Iris pigment epithelial cell (primary cell): ENCODE measurements at places on chromosomes 2 and 18.

GRCh38 chr2:237296756-237297155, 117.2 kb downstream of the COL6A3 start:
- no peak for DNase-seq

- peak; percentile 72 for DNase-seq
Measured at GRCh38 chr2:179461420-179461819, 196.8 kb upstream of the SESTD1 start.

DNA sequence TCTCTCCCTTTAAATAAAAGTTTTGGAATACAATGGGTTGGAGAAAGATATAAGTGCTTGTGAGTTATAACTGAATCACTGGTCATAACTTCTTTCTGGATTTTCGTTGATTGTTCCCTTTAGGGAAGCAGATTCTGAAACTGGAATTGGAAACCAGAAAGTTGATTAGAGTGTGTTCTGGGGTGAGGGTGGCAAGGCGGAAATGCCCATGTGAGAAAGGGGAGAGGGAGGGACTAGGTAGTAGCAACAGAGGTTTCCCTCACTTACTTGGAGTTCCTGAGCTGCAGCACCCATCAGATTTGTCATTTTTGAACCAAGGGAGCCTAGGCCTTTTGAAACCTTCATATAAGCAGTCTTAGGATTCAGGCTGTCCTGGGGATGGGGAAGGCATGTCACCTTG, 453.4 kb downstream of the KCNJ3 start:
- DNase-seq, result no peak

GRCh38 chr2:226869371-226869770, 33.5 kb downstream of the RHBDD1 start:
- peak; percentile 27 for DNase-seq

GRCh38 chr2:5561006-5561405, 131.2 kb upstream of the SOX11 start:
- DNase-seq, result peak; percentile 73

GRCh38 chr2:232476791-232477190, 10.8 kb downstream of the ECEL1 start:
- no peak for DNase-seq

DNA sequence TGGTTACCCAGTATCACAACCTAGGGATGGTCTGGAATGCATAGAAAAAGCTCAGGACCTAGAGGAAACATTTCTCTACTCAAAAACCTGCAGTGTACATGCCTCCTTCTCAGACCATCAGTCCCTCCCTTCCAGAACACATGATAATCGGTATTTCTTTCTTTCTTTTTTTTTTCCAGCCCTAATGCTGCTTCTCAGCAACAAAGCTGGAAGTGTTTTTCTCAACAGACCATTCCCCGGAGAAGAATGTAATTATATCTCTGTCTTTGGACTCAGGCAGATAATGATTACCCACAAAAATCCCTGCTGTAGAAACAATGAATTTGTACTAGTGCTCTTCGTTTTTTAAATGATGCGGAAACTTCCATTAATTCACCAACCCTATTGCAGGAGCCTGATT, 44.1 kb upstream of the NDUFV2 start:
- no peak for DNase-seq

DNA sequence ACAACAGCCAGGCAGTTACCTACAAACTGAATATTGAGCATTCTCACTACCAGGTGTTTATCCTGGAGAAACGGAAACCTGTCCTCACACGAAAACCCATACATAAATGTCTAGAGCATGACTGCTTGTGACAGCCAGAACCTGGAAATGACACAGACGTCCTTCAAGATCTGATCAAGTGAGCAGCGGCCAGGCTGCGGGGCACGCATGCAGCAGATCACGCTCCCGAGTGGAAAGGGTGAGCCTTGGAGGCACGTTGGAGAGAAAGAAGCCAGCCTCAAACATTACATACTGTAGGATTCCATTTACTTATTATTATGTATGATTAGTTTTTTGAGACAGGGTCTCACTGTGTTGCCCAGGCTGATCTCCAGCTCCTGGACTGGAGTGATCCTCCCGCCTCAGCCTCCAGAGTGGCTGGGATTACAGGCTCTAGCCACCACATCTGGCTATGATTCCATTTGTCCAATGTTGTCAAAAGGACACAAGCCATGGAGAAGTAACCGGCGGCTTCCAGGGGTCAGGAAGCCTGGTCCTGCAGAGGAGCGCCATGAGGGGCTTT, 22.9 kb upstream of the STK25 start:
- no peak for DNase-seq

DNA sequence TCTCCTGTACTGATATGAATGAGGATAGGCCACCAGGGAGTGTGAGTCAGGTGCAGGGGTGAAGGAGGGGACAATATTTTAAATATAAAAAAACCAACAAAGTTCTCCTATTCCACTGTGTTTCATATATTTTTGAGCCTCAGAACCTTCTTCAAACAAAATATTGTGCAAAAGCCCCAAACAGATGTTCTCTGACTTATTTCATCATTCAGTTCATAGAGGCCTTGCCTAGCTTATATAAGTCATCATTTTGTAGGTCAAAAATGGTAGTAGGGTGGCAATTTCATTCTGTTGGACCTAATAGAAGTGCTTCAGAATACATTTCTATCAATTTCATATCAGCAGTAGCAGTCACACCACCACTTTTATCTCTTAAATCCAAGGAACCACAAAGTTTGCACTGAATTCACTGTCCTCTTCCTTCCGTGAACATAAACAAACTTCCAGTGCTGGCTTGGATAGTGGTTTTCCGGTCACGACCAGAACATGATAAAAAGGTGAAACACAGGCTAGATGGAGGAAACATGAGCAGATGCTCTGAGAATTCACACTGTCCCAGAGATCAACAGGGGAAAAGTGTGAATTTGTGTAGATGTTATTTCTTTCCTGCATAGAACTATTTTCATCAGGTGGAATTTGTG, 99.1 kb downstream of the EN1 start:
- peak; percentile 57 for DNase-seq

GRCh38 chr2:230578106-230578505, 134.5 kb upstream of the CAB39 start:
- no peak for DNase-seq

DNA sequence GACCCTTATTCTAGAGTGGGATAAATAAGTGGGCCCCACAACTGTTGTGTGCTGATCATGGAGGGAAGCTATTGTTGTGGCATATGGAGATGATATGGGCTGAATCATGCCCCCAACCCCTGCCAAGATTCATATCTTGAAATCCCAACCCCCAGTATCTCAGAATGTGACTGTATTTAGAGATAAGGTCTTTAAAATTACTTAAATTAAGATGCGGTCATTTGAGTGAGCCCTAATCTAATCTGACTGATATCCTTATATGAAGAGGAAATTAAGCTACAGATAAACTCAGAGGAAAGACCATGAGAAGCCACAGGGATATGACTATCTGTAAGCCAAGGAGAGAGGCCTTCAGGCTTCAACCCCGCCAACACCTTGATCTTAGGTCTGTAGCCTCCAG, 188.3 kb upstream of the RND3 start:
- DNase-seq, result no peak

GRCh38 chr18:6595666-6596065, 133.8 kb upstream of the ARHGAP28 start:
- DNase-seq, result no peak
